ENCODE measurements at places on chromosomes 2 and 18. TPM values are rescaled to one million over a fixed set of nuclear protein-coding genes. Genes with fewer than 3 reads are reported as not detected.
A peak's percentile ranks its signal among the peaks of the same experiment; 100 is the strongest.

Gene ECEL1
- polyA plus RNA-seq: 1.5 TPM

Gene PIEZO2
- polyA plus RNA-seq: 0.07 TPM

Gene C2orf80
- polyA plus RNA-seq: not detected

Gene PARD3B
- polyA plus RNA-seq: 2.4 TPM

Gene PLB1
- polyA plus RNA-seq: 1.4 TPM

Gene SPDYA
- polyA plus RNA-seq: 0.07 TPM

Gene MRO
- polyA plus RNA-seq: 1.0 TPM

GRCh38 chr2:152031747-152032306, 67.0 kb downstream of the CACNB4 start:
- no peak for DNase-seq

DNA sequence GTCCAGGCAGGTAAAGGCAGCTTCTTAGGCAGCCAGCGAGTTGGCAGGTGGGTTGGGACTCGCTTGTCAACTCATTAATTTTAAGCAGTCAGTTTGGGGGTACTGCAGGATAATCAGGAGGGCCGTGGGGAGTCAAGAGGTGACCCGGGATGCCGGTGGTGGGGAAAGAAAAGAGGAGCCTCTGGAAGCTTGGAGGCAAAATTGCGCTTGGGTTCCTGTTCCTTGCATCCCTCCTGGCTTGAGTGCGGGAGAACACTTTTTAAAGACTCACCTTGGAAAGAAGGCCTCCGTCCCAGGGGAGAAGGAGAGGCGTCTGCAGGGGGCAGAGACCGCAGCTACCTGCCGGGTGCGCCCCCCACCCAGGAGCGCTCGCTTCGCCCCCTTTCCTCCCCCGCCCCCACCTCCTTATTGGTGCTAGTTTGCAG, at the start of gene KCNJ3:
Gene KCNJ3 (plus strand): TSS at position 400 of the 425 bp plus-strand sequence. CDS start 81 bp downstream, outside the sequence.
- DNase-seq: no peak

- DNase-seq: no peak
Measured at GRCh38 chr2:138267902-138268254, 233.7 kb upstream of the SPOPL start.

- DNase-seq: no peak
Measured at GRCh38 chr2:232668805-232669444, 28.2 kb upstream of the GIGYF2 start.

DNA sequence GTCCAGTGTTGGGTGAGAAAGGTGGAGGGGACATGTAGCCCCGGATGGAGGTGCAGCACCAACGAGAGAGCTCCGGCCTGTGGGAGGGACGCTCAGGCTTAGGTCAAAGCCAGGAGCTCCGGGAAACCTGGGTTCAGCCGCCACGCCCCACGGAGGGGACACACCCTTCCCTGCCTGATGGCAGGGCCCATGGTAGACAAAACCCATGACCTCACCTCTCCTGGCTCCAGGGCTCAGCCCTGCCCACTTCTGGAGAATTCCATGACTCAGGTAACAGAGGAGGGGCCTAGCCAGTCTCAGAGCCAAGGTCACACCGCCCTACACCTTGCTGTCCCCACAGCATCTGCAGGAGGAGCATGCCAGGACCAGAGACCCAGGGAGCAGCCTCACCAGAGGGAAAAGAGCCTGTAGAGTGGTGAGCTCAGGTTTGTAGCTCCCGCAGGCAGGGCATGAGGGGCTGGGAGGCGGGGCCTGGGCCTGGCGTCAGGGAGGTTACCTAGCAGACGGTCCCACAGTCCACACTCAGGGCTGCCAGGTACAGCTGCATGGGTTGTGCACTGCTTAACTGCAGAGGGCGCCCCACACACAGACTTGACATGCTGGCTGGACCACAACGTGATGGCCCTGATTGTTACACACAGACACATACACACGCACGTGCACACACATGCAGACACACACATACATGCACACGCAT, 70.8 kb upstream of the SMAD7 start:
- DNase-seq: peak; percentile 35

- no peak for DNase-seq
Measured at GRCh38 chr18:10252494-10252893, 201.9 kb upstream of the APCDD1 start.

DNA sequence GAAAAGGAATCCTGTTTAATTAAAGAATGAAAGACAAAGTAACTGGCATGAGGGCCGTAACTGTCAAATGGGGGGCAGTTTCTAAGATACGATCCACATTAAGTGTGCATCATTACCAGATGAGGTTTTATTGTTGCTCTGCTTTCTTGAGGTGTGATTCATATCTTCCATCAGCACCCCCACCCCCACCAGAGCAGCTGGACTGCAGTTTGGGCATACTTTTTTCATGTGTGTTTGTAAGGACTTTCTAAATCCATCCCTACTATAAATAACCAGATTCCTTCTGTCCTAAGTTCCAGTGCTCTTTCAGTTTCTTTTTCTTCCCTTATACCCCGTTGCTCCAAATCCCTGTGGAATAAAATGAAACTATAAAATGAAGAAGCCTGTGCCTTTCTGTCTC, 142.1 kb downstream of the CDCA7 start:
- DNase-seq: no peak

DNA sequence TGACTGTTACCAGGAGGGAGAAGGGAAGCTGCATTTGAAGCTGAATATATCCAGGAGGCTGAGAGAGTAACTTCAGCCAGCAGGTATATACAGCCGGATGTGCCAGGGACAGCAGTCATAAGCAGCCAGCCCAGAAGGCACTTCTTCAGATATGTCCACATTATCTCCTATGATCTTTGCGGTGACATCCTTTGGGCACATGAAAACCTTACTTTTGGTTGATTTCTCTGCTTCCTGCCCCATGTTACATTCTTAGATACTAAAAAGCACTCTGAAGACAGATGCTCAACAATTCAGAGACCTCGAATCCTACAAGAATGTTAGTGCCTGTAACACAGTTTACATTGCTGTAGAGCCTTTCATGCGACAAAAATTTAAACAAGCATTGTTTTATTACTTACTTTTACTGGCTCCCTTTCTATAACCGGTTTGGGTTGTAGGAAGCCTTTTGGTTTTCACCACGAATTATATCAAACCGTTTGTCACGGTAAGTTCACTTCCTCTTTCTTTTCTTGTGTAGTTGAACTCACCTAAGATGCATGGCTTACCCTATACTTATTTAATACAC, 50.3 kb upstream of the TLK1 start:
- DNase-seq: no peak
